Natural killer cell treated with Interleukin-12 subunit alpha and Interleukin-12 subunit beta and Interleukin-15 and Interleukin-18, amount 100 ng/mL, for 72 hours (primary cell): ENCODE measurements at places on chromosomes 4 and X.

- no peak for DNase-seq
Measured at GRCh38 chrX:132393992-132394391, 94.8 kb downstream of the MBNL3 start.

DNA sequence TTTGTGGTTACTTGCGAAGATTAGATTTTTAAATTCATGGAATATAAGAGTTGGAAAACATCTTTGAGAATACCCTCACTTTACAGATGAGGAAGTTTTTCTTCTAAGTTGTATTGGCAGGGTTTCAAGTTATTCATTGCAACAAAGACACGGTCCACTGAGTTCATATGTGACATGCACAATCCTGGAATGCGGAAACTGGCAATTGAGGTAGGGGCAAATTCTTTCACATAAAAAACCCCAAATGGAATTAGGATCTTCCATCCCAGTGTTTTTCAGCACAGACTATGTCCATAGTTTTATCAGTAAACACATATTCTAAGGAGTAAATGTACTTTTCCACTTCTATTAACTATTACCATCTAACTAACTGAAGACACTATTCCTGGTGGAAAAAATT, 81.8 kb upstream of the NAP1L5 start:
- DNase-seq, result no peak

GRCh38 chrX:108795240-108795639, 58.9 kb upstream of the IRS4 start:
- DNase-seq, result no peak

DNA sequence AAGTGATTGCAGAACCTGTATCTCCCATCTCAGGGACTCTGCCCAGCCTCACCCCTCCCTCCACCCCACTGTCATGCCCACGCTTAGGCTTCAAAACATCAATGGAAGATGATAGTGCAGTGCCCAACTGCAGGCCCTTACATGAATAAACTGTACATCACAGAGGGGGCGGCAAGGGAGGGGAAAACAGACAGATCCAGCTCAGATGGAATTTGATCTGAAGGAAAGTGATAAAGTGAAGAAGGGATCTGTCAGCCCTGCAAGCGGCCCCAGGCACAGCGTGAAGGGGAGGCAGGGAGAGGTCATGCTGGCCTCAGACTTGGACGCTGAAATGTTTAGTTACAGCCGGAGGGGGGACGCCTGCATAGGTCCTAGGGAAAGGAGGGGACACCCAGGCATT, 38.5 kb downstream of the GYG2 start:
- DNase-seq, result no peak

- DNase-seq, result no peak
Measured at GRCh38 chr4:189202869-189203271, 737.8 kb upstream of the FRG1 start.

GRCh38 chrX:118114971-118115370, 1.6 kb downstream of the KLHL13 start:
- no peak for DNase-seq

GRCh38 chr4:89249313-89249712, 58.3 kb downstream of the GPRIN3 start:
- DNase-seq, result no peak

DNA sequence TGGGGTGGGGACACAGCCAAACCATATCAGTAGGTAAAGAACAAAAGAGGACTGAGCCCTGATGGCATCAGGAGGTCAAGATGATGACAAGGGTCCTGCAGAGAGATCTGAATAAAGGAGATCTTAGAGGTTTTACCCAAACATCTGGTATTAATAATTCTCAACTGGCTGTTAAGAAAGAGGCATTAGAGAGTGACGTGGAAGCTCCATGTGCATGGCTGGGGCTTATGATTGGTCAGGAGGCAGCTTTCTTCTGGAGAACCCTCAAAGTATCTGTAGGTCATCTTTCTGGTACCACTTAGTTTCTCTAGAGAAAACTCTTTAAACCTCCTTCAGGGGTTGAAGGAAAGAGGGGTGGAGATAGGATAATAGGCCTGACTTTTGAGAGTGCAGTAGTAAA, 18.7 kb downstream of the MGST2 start:
- DNase-seq, result no peak

- no peak for DNase-seq
Measured at GRCh38 chrX:148501386-148502066, 1.1 kb downstream of the AFF2 start.

GRCh38 chrX:75038925-75039324, 113.7 kb upstream of the NEXMIF start:
- no peak for DNase-seq

DNA sequence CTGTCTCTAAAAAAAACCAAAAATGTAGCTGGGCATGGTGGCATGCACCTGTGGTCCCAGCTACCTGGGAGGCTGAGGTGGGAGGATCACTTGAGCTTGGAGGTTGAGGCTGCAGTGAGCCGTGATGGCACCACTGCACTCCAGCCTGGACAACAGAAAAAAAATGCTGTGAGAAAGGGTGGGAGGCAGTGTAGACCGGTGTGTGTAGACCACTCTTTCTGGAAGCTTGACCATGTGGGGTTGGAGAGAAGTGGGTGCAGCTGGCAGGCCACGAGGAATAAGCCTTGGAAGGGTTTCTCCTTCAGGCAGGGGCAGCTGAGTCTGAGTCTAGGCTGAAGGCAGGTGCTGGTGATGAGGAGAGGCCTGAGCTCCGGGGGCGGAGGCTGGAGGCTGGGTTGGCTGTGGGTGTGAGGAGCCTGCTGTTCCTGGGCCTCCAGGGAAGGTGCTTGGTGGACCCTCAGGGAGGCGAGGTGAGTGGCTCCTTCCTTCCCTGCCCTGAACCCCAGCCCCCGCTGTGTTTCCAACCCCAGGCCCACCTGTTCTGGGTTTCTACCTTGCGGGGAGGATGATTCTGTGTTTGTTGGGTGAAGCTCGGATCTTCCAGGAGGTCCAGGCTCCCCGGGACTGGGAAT, 9.3 kb upstream of the TBC1D14 start:
- DNase-seq, result no peak

- no peak for DNase-seq
Measured at GRCh38 chr4:183200453-183200852, 101.4 kb downstream of the WWC2 start.

DNA sequence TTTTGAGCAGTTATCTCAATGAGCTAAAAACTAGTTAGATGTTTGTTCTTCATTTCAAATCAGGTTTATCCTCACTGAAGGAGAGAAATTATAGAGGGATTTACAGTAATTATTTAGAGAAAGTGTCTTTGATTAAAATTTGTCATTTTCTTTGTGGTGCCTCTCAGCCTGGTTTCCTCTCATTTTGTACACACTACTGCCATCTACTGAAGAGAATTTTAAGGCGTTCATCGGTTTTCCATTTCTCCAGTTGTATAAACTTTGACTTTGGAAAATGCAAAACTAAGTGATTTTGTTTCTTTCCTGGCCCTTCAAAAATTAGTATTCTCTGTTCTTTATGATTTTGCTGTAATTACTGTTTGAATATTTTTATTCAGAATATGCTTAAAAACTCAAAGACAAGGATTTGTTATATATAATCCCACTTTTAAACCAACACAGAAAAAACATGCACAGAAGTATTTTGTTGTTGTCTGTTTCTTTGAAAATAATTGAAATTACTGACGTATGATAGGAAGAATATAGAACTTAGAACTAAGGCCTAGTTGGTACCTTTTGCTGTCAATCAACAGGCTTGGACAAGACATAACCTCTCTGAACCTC, 34.4 kb upstream of the ANXA3 start:
- DNase-seq, result no peak

- DNase-seq, result no peak
Measured at GRCh38 chrX:109871121-109871888, 131.6 kb upstream of the TMEM164 start.

DNA sequence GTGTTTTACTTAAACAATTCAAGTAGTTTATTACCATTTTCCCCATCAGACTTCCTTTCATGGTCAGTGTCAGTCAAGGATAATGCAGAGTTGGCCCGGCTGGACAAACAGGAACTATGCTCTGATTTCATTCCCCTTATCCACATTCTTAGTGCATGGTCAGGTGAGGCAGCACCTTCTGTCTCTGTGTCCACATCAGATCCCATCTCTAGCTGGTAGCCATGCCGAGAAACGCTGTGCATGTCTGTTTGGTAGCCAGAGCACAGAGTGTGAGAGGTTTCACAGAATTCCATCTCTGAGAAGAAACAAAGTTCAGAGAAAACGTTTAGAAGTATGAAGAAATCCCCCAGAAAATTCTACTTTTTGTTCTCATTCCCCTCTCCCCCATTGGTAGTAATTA, 423.7 kb upstream of the TEX13C start:
- no peak for DNase-seq

- no peak for DNase-seq
Measured at GRCh38 chrX:41558531-41558930, 111.4 kb downstream of the NYX start.

DNA sequence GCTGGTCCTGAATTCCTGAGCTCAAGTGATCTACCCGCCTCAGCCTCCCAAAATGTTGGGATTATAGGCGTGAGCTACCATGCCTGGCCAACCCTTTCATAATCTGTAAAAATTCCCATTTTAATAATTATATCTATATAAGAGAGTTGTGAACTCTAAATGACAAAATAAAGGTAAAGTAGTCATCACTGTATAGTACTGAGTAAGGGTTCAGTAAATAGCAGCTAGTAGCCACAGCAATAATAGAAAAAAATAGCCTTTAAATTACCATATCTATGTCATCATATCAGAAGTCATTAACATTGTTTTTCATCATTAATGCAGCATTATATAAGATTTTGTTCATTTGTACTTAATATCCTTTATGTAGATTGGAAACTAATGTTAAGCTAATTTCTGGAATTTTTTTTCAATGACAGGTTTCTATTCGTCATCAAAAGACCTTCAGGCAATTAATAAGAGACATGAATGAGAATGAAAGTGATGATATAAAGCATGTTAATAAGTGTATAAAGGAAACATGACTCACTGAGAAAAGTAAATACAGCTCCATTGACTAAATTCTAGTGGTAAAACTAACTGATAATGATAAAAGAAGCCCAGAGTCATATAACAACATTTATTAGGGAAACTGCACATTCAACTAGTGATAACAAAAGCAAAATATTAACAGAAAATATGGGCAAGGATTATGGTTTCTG, 85.9 kb upstream of the UGT8 start:
- no peak for DNase-seq

DNA sequence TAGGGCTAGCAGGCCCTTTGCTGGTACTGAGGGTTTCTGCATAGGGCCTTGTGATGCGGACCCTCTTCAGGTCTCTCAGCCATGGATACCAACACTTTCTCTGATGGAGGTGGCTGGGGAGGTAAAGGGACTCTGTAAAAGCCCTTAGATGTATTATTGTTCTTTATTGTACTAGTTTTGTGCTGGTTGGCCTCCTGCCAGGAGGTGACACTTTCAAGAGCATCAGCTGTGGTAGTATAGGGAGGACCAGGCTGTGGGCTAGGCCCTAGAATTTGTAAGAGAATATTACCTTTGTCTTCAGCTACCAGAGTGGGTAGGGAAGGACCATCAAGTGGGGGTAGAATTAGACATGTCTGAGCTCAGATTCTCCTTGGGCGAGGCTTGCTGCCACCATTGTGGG, 936.3 kb downstream of the CENPC start:
- no peak for DNase-seq

- no peak for DNase-seq
Measured at GRCh38 chr4:70903291-70903603, 1.1 kb downstream of the MOB1B start.

DNA sequence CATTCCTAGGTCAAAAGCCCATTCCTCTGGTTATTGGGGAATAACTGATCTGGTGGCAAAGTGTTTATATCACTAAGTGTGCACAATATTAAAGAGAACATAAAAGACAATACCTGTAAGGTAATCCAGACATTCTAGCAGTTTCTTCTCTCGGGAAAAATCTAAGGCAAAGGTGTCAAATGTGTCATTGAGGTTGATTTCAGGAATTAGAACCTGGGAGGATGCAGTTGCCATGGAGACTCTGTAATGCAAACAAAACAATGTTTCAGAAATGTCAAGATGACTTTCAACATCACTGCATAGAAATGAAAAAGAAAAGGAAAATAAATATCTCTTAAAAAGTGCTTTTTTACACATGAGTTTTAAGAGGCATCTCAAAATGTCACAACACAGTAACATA, 145.9 kb downstream of the MID1 start:
- no peak for DNase-seq

- no peak for DNase-seq
Measured at GRCh38 chr4:100795581-100795980, 277.8 kb upstream of the EMCN start.

DNA sequence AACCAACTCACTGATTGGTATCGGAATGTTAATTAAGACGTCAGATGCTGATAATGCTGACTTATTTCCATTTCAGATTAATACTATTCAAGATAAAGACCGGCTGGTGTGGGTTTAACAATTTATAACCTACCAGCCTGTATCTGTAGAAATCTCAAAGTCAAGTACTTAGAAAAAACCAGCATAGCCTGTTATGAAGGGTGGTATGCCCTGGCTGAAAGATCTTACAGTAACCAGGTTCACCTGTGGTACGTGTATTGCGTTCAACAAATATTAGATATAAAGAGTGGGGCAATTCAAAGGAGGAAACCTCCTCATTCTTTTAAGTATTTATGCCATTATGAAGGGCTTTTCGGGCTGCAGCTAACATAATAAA, 240.8 kb upstream of the ANXA3 start:
- no peak for DNase-seq

DNA sequence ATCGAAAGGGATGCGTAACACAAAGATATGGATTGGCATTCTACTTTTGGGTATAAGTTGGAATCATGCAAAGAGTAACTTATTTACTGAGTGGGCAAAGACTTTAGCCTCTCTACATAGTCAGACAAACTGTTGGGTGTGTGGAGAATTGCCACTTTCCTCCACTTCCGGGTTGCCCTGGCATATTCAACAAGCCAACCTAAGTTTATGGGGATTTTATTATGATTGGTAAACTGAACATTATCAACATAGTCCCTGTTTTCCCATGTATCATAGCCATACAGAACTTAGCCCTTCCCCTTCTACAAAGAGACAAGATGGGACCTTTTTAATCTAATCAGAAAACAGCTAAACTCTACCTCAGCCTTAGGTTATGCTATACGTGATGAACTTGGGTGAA, 121.6 kb downstream of the AGTR2 start:
- DNase-seq, result no peak

GRCh38 chr4:76341063-76341462, 34.5 kb downstream of the STBD1 start:
- no peak for DNase-seq

GRCh38 chr4:2482693-2483092, 13.8 kb downstream of the RNF4 start:
- no peak for DNase-seq

- DNase-seq, result no peak
Measured at GRCh38 chrX:109841257-109841656, 108.2 kb upstream of the ACSL4 start.

GRCh38 chr4:119667802-119668201, 39.2 kb upstream of the PDE5A start:
- no peak for DNase-seq

GRCh38 chr4:84809946-84810345, 156.5 kb downstream of the WDFY3 start:
- DNase-seq, result no peak

- no peak for DNase-seq
Measured at GRCh38 chrX:39591099-39591498, 506.7 kb downstream of the BCOR start.

- no peak for DNase-seq
Measured at GRCh38 chr4:124738994-124739393, 26.5 kb upstream of the ANKRD50 start.
